Stimulated activated CD4-positive, alpha-beta T cell treated with anti-CD3 and anti-CD28 coated beads, Interleukin-1b, Interleukin-23, amount 100 ng/mL, for 1 hour (primary cell): ENCODE measurements at places on chromosomes 1 and 21.

DNA sequence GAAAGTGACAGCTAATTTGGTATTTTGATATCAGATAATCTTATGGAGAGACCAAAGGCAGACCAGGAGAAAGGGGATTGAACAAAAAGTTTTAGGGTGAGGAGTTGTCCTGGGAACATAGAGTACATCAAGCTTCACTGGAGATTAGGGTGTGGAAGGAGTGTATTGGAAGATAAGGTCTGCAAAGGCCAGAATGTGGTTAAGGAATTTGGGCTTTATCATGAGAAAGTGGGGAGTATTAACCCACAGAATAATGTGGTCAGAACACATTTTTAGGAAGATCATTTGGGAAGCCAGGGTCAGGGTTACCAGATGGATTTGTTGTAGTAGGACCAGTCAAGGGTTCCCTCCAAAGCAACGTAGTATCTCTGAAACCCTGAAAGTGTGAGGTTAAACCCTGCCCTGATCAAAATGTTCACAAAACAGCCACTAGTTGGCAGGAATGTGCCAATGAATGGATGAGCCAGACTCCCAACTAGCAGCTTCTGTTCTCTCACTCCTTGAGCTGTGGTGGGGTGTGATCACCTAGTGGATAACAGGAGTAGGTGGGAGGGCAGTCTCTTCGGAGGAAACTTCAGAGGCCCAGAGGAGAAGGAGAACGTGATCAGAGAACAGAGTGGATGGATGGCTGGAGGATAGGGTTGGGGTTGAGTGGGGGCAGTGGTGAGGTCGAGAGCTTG lies 35.8 kb downstream of the SLC2A1 start:
- no peak for DNase-seq

DNA sequence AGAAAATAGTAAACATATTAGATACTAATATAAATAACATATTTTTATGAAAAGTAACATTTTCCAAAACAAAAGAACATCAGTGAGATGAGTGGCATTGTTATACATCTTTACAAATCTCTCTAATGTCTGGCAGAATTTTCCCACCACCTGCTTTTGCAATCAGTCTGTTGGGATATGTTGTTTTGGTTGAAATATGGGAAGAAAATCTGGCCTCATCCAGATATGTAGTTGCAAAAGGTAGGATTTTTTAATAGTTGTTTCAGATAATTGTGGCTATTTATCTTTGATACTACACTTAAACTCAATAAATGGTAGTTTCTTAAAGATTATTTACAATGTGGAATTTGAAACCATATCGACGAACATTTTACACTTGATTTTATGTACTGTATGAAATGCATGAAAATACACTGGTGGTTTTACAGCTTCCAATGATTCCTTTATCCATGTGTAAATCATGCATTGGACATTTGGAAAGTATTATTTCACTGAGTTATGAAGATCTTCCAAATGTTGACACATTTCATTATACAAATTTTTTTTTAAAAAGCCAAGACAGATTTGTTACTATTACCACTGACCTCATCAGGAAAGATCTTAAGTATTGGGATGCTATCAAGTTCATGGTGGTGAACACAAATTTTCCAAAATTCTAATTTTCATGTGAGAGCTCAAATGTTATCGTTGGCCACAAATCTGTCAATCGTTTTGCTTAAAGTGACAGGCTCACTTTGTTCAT lies 74.1 kb upstream of the CD34 start:
- no peak for DNase-seq

- DNase-seq = no peak
Observed at GRCh38 chr1:192627901-192628300, 8.0 kb upstream of the RGS13 start.

DNA sequence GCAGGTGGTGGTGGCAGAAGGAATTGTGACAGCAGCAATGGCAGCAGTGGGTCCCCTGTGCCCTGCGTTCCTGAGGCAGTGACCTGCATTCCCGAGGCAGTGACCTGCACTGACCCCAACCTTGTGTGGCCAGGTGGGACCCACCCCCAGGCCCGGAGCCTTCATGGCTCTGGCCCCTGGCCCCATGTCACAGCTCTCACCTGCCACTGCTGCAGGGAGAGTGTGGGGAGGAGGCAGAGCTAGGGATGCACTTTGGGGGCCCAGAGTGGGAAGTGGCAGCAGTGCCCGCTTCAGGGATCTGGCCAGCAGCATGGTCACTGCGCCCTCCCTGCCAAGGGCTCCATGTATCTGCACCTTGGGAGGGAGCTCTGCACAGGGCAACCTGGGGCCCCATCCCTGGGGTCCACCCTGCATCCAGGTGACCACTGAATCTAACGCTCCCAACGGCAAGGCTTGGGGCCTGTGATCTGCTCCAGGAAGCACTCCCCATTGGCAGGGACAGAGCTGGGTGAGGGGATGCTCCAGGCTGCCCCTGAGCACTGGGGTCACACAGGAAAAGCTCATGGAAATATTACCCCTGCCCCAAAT lies 618.6 kb downstream of the RWDD3 start:
- DNase-seq = no peak

GRCh38 chr1:30779294-30780071 lies 21.9 kb upstream of the LAPTM5 start:
- DNase-seq = peak; percentile 98

GRCh38 chr1:116737020-116737854 lies 17.0 kb upstream of the CD2 start:
- DNase-seq = peak; percentile 44

DNA sequence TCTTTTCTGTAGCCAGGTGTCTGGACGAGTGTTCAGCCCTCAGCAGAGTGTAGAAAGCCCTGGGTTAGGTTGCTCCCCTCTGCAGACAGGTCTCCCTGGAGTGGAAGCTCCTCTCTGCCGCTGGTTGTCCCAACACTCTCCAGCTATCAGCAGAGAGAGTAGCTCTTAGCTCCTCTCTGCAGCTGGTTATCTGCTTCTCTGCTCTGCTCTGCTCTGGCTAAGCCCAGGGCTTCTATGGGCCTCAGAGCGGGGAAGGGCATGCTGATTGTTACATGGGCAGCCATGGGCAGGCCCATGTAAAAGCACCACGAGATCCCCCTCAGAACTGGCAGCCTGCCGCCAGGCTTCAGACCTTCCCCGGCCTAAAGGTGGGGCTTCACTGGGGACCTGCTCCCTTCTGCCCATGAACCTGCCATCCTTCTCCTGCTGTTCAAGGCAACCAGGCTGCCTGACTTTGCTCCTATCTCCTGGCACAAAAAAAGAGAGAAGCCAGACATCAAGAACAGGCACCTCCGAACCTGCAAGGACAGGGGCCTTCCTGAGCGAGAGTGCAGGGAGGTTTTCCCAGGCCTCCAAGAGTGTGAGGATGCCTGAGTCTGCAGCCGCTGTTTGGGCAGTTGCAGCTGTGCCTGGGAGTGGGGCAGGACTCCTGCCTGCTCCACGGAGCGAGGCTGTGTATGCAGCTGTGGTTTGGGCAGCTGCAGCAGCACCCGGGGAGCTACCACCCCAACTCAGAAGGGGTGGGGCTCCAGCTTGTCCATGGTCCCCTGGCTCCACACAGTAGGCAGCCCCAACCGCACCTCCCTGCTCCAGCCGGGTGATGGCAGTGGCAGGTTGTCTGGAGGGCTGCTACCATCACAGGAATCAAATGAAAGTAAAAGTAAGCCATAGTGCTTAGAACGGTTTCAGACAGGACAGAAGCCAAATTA lies 973.7 kb downstream of the LTN1 start:
- DNase-seq = no peak

- DNase-seq = no peak
Observed at GRCh38 chr1:199956005-199956404, 71.5 kb upstream of the NR5A2 start.

- DNase-seq = no peak
Observed at GRCh38 chr1:43473463-43473862, 19.7 kb upstream of the HYI start.

DNA sequence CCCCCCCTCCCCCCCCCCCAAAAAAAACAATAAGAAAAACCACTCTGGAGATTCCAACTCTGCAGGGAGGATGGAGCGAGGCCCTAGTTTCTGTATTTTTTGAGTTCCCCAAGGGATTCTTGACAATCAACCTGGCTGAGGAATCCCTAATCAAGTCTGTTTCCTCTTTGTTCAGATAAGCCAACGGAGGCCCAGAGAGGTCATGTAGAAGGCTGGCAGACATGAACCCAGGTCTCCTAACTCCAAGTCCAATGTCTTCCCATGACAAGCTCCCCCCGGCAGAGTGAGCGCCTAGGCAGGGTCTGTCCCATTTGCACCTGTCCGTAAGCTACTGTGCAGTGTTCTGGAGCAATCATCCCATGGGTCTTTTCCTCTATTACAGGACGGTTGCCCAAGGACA lies 39.5 kb downstream of the LRRC71 start:
- DNase-seq = no peak

DNA sequence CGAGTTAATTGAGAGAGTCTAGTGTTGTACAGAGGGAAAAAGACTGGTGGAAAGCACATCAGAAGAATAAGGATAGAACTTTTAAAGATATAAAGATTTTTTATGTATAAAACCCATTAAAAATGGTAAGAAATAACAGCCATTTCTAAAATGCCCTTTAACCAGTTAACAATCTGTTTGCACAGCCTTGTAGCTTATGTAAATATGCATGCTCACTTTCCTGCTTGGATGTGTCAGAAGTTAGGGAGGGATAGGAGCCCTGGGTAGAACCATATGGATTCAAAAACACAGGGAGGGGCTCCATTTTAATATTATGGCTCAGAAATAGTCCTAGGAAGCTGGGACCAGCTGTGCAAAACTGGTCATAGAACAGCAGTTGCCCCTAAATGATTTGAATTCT lies 4.5 kb upstream of the EDEM3 start:
- DNase-seq = no peak

- no peak for DNase-seq
Observed at GRCh38 chr1:61092642-61093041, 10.3 kb downstream of the NFIA start.

GRCh38 chr21:26887251-26887650 lies 42.0 kb upstream of the ADAMTS1 start:
- no peak for DNase-seq

DNA sequence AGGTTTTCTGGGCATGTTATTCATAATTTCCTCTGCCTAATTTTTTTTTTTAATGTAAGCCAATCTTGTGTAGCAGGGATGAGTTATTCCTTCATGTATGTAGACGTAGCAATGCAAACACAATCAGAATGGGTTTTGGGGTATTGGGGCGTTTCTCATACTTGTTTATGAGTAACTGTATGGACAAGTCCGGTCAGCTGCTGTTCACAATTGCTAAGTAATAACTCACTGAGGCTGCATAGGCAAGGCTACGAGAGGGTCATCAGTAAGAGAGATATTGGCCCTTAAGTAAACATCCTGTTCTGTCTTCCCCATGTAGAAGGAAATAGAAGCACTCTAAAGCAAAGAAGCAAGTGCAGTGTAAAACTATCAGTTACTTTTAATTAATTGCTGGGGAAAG lies 9.5 kb upstream of the TARS2 start:
- no peak for DNase-seq

- no peak for DNase-seq
Observed at GRCh38 chr21:35637431-35637830, 422.9 kb downstream of the SETD4 start.

DNA sequence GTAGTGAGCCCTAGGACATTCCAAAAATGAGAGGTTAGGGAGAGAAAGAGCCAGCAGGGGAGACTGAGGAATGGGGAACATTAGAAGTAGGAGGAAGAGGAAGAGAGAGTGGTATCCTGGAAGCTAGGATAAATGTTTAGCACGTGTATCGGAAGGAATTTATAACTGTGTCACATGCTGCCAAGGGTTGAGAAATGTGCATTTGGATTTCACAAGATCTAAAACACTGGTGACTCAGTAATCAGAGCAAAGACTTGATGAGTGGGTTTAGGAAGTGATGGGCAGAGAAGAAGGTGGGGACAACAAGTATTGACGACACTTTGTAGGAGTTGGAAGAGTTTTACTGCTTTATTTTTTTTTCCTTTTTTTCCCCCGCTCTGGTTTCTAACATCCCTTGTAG lies 193.9 kb downstream of the FMN2 start:
- no peak for DNase-seq

GRCh38 chr1:15344800-15345704 lies 64.6 kb upstream of the EFHD2 start:
- DNase-seq = no peak

DNA sequence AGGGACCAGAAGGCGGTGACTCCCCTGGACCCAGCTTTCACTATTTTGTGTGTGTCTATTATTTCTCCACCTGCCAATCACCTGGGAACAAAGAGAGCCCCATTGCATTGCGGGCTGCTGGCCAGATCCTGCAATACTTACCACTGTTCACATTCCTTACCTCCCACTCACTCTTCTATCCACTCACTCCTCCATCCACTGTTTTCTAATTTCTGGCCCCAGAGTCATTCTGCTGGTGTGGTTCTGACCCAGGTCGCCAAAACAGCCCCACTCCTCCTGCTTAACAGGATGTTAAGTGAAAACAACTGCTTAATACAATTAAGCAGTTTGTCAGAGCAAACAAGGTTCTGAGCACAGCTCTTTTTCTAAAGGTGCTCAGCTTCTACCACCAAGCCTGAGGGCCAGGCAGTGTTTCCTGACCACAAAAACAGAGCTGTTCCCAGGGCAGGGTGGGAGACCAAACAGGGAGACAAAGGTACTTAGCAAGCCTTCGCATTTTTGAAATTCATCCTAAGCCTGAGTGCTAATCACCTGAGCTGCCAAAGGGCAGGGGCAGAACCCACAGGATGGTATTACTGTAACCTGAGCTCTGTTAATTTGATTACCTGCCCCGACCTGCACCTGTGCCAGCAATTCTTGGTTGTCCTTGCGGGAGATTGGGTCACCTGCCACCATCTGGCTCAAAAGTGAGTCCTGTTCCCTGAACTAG lies 38.5 kb upstream of the EFCAB14 start:
- no peak for DNase-seq

DNA sequence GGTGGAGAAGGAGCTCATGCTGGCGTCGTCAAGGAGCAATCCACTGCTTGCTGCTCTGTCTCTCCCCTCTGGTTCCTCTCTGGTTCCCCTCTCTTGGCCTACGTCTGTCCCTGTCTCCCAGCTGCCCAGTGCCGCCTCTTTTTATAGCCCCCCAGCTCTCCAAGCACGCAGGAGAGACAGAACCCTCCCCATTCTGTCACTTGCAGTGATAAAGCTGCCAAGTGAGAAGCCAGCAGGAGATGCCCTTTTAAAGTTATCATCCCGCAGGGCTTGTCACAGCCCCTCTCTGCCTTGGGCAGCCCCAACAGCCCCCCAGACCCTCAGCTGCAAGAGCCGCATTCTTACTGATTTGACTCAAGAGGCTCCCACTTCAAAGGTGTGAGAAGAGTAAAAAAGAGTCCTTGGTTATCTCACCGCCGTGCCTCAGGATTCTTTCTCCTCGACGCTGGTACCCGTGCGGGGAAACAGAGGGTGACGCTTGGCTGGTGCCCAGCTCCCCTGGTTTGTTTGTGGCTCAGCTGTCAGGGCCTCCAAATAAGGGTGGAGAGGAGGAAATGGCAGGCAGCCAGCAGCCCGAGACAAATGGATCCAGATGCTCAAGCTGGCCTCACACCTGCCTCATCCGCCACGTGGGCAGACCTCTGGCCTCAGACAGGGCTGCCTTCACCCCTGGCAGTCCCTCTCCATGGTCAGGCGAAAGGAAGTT lies at the start of gene NPPA:
TSS of gene NPPA (minus strand) at position 117 of the 706 bp plus-strand sequence. CDS start at position 18, 99 bp downstream.
- no peak for DNase-seq

GRCh38 chr1:30888391-30888790 lies 20.2 kb downstream of the SDC3 start:
- no peak for DNase-seq

GRCh38 chr1:116170721-116171589 lies 59.8 kb downstream of the MAB21L3 start:
- no peak for DNase-seq

- DNase-seq = no peak
Observed at GRCh38 chr1:47895279-47896125, 101.7 kb downstream of the TRABD2B start.

- no peak for DNase-seq
Observed at GRCh38 chr1:212484701-212485570, 52.2 kb downstream of the NENF start.

GRCh38 chr1:185843297-185843869 lies 109.2 kb downstream of the HMCN1 start:
- no peak for DNase-seq
